ENCODE measurements at places on chromosomes 2 and 18.

- no peak for DNase-seq
Observed at GRCh38 chr2:37774976-37775907, 103.8 kb upstream of the CDC42EP3 start.

GRCh38 chr2:10071595-10071994 lies 8.6 kb downstream of the CYS1 start:
- DNase-seq, result no peak

DNA sequence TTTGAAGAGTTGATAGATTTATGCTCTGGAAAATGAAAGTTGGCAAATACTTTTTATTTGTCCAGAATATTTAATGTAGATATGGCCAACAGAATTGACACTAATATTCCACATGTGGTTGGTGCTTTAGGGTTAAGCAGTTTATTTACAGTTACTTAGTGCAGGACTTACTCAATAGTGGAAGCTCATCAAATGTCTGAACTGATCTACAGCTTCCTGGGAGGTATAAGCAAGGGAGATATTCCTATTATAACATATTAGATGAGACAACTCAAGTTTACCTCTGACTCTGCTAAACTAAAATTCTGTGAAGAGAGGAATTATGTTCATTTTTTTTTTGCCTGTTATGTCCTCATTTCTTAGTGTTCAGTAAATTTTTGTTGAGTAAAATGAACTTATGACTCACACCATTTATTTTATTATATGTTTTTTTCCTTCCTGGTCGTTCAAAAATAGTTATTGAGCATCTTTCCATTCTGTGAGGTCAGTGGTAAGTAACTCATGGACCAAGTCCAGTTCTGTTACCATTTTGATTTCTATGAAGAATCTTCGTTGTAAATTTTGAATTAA lies 13.6 kb downstream of the ABI2 start:
- DNase-seq, result no peak

- no peak for DNase-seq
Observed at GRCh38 chr18:13331846-13332245, 113.3 kb downstream of the LDLRAD4 start.

DNA sequence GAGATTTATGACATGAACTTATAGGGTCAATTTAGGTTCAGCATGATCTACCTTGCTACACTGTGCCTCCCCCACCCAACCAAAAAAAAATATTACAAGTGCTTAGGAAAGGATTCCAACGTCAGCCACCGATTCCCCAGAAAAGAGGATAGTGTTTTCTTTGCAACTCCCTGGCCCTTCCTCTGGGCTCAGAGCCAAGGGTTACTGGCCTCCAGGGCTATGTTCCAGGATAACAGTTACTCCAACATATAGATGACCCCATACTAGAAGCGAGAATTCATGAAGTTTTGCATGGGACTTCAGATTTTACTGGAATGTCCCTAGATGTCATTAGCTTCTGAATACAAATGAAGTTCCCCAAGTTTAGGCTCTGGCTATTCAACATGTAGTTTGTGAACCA lies 172.1 kb downstream of the UPP2 start:
- DNase-seq, result no peak

DNA sequence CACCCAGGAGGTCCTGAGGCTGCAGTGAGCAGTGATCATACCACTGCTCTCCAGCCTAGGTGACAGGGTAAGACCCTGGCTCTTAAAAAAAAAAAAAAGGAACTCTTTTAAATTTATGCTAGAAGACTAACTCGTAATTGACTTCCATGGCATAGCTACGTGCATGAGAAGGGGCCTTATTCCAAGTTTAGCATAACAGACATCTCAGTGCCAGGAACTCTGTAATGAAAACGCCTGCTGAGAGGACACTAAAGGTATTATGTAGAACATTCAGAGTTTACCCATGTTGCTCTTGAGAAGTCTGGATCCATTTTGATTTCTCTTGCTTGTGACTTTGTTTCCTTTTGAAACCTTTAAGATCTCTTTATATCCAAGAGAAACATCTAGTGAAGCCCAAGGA lies 276.0 kb downstream of the ZNF407 start:
- DNase-seq, result no peak

- no peak for DNase-seq
Observed at GRCh38 chr2:53515435-53516332, 251.9 kb upstream of the CHAC2 start.

DNA sequence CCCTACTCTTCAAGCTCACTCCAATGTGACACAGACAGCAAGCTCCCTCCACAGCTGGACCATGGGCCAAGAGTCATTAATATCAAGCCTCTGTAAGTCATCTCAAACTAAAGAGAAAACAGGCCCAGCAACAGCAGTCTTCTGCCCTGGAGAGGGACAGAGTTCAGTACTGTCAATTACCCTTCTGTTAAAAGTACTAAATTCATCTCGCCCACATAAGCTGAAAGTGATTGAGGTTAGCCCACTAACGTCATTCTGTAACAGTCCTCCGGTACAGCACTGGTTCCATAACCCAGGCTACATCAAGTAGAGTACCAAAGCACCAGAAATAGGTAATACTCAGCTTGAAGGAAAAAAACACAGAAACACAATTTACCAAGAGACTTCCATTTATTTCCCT lies 25.9 kb downstream of the THADA start:
- DNase-seq, result no peak

DNA sequence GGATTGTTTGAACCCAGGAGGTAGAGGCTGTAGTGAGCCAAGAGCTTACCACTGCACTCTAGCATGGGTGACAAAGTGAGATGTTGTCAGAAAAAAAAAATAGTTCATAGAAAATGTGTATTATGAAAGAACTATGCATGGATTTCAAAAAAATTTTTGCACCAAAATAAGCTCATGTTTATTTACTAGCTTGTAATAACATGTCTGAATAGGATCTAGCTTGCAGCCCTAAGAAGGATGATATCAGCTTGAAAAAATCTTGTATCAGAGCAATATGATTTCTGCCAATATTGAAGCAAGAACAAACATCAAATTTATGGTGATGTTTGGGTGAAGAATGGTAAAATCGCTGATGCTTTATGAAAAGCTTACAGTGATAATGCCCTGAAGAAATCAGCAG lies 97.0 kb upstream of the RFX8 start:
- DNase-seq, result no peak
